ENCODE measurements at places on chromosomes 4 and X.
A peak's percentile ranks its signal among the peaks of the same experiment; 100 is the strongest.

DNA sequence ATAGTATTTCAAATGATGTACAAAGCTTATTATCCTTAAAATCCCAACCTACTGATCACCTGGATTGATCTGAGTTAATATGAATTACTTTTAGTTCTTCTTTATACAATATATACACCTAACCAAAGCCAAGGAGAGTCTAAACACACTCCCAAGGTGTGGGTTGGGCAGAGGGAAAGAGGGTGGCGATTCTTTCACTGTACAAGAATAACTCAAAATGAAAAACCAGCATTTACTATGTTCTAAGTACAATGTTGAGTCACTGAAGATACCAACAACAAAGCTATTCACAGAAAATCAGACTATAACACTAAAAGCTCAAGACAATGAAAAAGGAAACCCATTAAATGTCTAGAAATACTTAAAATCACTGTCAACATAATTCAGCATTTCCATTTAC lies 46.6 kb downstream of the ANKRD17 start:
- no peak for DNase-seq

GRCh38 chr4:48296365-48296764 lies 26.7 kb upstream of the TEC start:
- no peak for DNase-seq

- DNase-seq, result no peak
Measured at GRCh38 chr4:162157241-162157640, 6.6 kb downstream of the FSTL5 start.

DNA sequence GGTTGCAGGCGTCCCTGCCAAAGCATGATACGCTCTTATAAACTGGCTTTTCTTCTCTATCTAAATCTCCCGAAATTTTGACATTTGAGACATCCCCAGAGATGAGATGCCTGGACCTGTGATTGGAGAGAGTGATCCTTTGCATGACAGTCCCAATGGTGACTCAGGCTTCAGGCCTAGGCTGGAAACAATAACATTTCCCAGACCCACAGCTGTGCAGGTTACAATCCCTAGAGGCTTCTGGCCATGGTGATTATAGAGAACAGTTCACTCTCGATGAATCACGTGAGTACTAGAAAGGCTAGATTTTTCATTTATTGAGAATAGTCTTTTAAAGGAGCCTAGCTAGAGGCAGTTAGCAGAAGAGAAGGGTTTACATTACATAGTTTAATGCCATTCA lies 75.9 kb downstream of the SPATA18 start:
- no peak for DNase-seq

DNA sequence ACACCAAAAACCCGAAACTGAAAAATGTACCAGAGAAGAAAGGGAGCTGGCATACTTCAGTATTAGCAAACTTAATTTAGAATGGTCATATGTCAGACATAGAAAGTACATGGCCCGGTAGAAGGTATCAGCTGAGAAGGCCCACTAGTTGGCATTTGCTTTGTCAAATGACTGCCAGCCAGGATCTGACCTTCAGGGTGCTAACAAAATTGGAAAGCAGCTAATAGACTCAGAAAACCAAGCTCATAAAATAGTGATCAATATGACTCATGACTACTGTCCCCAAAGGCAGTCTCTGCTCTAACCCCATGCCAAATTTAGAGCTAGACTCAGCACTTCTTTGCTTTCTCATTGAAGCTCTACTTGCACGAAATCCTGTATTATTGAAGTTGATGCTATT lies 342.7 kb downstream of the PDGFC start:
- no peak for DNase-seq

DNA sequence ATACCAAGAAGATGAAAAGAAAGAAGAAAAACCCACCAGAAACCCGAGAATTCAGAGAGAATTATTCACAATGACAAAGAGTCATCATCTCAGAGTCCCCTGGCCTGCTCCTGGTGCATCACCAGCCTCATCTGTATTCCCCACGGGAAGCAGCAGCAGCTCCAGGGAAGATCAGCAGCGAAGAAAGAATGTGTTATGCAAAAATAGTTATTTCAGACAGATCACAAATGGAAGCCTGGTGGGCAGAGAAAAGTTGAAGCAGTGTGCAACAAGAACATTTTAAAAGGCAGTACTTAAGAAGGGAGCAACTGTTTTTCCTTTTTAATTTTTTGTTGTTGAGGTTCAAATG lies 189.2 kb downstream of the PPP3CA start:
- no peak for DNase-seq

DNA sequence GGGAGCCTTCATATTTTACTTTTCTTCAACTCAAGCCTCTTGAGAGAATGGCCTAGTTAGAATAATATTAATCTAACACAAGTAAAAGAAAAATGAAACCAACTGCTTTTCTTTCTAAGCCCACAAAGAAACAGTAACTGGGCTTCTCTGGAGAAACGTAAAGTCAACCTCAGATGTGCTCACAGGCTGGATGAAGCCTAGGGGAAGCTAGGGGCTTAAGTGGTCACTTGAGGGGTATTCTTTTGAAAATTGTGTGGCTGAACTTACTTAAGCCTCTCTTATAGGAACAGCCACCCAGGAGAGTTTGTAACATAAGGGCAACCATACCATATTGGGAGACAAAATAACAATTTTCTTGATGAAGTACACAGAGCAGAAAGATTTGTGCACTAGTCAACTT lies 279.0 kb downstream of the SPRY1 start:
- no peak for DNase-seq

DNA sequence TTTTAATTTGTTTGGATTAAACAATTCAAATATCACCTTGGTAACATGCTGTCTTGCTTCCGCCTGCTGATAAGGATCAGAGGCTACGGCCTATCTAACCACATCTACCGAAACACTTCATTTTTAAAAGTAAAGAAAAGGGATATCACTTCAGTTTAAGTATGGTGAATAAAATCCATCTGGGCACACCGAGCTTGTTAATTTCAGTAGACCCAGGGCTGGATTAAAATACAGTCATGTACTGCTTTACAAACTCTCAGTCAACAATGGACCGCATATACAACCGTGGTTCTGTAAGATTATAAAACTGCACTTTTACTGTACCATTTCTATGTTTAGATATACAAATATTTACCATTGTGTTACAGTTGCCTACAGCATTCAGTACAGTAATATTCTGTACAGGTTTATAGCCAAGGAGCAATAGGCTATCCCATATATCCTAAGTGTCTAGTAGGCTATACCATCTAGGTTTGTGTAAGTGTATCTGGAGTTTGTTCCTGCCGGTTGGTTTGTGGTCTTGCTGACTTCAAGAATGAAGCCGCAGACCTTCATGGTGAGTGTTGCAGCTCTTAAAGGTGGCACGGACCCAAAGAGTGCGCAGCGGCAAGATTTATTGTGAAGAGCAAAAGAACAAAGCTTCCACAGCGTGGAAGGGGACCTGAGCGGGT lies 40.0 kb downstream of the SEPTIN11 start:
- peak; percentile 49 for DNase-seq

DNA sequence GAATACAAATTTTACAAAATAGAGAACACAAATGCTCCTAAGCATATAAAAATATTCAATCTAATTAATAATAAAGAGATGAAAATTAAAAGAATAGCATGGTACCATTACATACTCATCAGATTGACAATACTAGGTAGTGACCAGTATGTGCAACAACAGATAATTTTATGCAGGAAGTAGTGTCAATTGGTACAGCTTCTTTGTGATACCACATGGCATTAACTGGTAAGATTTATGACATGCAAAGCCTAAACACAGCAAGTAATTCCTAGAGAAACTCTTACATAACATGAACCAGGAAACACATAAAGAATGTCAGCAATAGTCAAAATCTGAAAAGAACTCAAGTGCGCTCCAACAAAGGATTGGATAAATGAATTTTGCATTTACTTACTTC lies 26.3 kb downstream of the CXCL2 start:
- no peak for DNase-seq

- no peak for DNase-seq
Measured at GRCh38 chr4:147683188-147683591, 773 bp downstream of the PRMT9 start.

GRCh38 chrX:41781500-41781899 lies 57.5 kb downstream of the GPR82 start:
- DNase-seq, result peak; percentile 10

DNA sequence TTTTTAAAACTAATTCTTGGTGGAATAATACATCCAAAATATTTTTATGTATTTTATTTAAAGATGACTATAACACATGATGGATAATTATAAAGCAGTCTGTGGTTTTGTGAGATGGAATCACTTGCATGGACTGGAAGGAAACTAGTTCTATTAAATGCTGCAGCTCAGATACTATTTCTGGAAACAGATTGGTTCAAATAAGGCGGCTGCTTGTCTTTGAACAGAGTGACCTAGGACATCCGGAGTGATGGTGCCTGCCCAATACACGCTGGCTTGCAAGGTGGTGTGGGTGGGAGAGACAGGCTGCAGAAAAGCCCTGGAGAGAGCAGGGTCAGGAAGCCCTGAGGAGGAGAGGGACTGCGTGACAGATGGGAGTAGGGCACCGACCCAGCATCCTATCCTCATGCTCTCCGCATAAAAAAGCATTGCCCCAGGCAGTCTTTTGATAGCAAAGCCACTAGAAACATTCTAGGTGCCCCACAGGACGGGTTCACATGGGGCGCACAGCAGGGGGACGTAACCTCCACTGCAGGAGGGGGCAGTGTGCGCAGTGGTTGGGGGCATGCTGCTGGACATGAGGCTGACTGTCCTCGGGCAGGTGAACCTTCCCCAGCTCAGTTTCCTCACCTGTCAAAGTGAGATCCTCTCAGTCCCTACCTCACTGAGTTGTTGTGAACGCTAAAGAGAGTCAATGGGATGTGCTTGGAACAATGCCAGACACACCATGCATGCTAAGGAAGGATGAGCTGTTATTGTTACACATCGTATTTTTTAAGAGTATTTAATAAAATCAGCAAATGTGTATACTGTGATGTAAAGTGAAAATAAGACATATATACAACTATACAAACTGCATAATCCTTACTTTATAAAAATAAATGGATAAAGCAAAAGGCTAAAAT lies 71.3 kb downstream of the EVC2 start:
- no peak for DNase-seq

- no peak for DNase-seq
Measured at GRCh38 chr4:20992002-20992401, 291.7 kb downstream of the PACRGL start.

GRCh38 chr4:177680308-177680707 lies 238.1 kb upstream of the AGA start:
- no peak for DNase-seq

GRCh38 chrX:37455381-37455780 lies 106.2 kb downstream of the PRRG1 start:
- DNase-seq, result no peak

DNA sequence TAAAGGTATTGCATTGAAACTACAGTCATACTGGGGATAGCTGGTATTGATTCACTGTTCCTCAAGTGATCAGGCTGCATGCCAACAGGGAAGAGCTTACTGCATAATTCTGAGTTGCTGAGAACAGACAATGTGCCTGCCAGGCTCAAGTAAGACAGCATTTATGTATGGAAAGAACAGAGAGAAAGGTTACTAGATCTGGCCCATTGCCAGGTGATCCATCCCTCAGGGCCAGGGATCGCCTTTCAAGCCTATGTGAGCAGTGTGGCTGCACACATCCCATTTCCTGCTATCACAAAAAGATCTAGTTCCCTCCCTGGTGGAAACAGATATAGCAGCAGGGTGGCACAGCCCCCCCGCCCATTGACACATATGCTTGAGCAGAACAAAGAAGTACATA lies 254.0 kb downstream of the TMA16 start:
- DNase-seq, result no peak

DNA sequence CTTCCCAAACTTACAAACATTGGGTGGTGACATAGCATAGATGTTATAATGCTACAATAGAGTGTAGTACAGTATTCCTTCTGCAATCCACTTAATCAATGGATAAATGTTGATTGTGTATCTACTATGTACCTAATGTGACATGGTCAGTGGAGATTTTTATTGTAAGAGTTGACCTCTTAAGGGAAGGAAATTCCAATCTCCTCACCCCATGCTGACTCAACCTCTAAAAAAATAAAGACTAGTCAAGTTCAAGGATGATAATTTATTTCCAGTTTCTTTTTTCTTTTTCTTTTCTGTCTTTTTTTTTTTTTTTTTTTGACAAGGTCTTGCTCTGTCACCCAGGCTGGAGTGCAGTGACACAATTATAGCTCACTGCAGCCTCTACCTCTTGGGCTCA lies 206.5 kb upstream of the STS start:
- no peak for DNase-seq

DNA sequence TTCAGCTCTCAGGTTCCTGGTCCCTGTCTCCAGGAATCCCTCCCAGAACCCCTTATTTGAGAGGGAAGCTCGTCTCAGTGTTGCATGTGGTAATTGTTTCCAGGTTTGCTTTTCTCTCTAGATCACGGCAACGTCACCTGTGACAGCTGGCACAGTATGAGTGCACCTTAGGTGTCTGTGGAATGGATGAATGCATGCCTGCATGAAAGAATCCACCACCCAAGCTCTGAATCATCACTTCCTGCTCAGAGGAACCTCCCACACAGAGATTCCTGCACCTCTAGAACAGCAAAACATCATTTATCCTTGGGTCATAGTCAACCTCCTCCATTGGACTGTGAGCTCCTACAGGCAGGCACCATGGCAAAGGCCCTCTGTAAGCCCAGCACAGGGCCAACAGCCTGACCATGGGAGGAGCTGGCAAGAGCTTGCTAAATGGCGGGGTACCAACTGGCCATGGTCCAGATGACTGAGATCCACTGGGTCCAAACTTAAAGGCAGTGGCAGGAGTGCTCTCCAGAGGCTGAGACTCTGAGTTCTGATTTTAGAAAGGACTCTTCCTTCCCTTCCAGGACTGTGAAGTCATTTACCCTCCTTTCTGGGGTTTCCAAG lies 116.2 kb downstream of the SLC2A9 start:
- no peak for DNase-seq

DNA sequence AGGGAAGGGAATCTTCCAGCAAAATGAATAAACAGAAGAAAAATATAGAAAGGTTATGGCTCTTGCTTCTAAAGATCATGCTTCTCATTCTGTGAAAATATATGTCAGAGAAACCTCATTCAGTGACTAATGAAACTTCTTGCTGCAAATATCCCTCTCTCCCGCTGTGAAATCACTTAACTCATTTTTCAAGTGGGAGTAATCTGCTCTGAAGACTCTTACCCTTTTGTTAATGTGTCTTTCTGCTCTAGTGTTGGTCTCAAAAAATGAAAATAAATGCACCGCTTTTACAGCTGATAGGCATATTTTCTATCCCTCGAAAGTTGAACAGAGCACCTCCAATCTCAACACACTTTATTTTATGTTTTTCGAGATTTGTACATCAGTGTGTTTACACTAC lies 252.3 kb downstream of the NLGN4X start:
- no peak for DNase-seq

GRCh38 chrX:67558267-67558666 lies 14.4 kb downstream of the AR start:
- DNase-seq, result no peak

- no peak for DNase-seq
Measured at GRCh38 chr4:68951078-68951805, at the start of gene UGT2A3. UGT2A3 (minus strand) TSS chr4:68951804; CDS start chr4:68951760, 44 bp downstream.

- no peak for DNase-seq
Measured at GRCh38 chr4:531076-531475, 32.1 kb downstream of the PIGG start.

DNA sequence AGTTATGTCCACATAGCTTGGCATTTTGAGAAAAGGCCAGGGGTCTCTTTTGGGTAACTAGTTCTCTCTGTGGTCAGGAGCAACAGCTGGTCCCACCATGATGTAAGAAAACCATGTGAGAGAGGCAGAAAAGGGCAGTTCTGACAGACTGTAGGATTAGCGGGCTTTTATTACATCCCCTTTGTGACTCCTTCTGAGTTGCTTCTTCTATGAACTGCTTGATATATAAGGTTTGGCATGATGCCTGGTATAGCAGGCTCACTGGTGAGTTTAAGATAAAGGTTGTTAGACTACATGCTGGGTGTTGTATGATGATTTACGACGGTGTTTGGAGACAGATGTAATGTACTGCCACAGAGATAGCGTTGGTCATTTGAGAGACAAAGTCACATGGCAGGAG lies 2308.1 kb upstream of the AGA start:
- no peak for DNase-seq
